ENCODE measurements at places on chromosomes 12 and 14. TPM values are rescaled to one million over a fixed set of nuclear protein-coding genes. Genes with fewer than 3 reads are reported as not detected.

- DNase-seq = no peak
These were observed 5.3 kb upstream of the GDF11 start for GRCh38 chr12:55737581-55738122.

DNA sequence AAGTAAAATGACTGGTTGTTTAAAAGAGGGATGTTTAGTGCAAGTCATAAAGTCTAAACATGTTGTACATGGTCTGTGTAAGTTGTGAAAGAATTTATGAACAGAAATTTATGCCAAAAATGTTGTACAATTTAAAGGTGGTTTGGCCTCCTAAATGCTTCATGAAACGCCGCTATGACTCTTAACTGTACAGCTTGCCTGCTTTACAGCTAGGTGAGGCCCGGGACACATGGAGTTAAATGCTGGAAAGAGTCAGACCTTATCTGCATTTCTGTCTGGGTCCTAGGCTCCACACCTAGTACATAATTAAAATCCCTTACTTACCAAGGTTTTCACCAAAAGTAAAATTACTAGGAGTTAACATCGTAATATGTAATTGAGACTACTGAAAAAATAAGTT is 28.4 kb upstream of the B4GALNT1 start:
- DNase-seq = no peak

- DNase-seq = no peak
These were observed 139.9 kb upstream of the KRR1 start for GRCh38 chr12:75651342-75651695.

- no peak for DNase-seq
These were observed 95.6 kb downstream of the ETV6 start for GRCh38 chr12:11745113-11745512.

GRCh38 chr12:10171973-10172728 is at the start of gene OLR1:
Gene OLR1, minus strand, starts transcription at chr12:10172132. Its CDS starts 55 bp downstream, at chr12:10172077.
- no peak for DNase-seq

GRCh38 chr12:128639089-128639488 is 184.7 kb downstream of the SLC15A4 start:
- DNase-seq = no peak

The DNAJC22 gene
- total RNA-seq = 23.0 TPM

The SPTB gene
- not detected for total RNA-seq

The MLEC gene
- 156 TPM for total RNA-seq
